ENCODE measurements at places on chromosomes 7 and 10.

- no peak for DNase-seq
These were observed 48.3 kb upstream of the MYL10 start for GRCh38 chr7:101677391-101677790.

- DNase-seq, result no peak
These were observed 18.2 kb downstream of the HIF1AN start for GRCh38 chr10:100553929-100554328.

GRCh38 chr7:138388673-138389491 lies 71.2 kb upstream of the TRIM24 start:
- no peak for DNase-seq

DNA sequence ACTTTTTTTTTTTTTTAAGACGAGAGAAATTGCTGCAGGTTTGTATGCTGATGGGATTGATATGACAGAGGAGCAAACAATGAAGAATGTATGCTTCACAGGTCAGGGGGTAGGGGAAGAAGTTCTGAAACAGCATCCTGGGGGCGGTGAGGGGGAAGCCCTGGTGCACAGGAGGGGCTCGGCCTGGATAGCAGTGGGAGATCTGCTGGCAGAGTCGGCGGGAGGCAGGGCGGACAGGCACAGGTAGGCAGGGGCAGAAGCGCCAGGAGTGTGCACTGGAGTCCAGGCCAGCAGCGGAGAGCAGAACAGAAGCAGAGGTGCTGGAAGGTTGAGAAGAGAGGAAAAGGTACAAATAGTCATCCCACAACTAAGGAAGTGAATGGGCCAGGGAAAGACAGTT lies 175.4 kb downstream of the SNX10 start:
- no peak for DNase-seq

DNA sequence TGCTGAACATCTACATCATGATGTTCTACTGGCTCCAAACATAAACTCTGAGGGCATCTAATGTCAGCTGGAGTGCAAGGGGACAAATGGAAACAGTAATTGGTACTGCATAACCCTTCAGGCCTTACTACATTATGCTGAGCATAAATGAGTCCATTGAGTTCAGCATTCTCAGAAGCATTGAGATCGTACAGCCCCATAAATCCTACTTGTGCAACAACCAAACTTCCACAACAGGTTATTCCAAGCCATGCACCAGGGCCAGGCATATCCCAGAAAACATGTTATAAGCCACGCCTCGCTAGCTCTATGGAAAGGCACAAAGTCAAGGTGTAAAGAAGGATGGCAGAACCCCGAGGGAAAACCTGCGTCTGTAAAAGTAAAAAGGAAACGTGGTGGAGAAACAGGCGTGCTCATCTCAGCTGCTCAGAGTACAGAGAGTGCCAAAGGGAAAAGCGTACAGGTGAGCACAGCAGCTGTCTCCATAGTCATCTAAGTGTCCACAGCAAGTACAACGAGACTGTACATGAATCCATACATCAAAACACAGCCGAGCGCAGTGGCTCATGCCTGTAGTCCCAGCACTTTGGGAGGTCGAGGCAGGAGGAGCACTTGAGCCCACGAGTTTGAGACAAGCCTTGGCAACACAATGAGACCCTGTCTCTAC lies 124.6 kb downstream of the PARD3 start:
- DNase-seq, result no peak

DNA sequence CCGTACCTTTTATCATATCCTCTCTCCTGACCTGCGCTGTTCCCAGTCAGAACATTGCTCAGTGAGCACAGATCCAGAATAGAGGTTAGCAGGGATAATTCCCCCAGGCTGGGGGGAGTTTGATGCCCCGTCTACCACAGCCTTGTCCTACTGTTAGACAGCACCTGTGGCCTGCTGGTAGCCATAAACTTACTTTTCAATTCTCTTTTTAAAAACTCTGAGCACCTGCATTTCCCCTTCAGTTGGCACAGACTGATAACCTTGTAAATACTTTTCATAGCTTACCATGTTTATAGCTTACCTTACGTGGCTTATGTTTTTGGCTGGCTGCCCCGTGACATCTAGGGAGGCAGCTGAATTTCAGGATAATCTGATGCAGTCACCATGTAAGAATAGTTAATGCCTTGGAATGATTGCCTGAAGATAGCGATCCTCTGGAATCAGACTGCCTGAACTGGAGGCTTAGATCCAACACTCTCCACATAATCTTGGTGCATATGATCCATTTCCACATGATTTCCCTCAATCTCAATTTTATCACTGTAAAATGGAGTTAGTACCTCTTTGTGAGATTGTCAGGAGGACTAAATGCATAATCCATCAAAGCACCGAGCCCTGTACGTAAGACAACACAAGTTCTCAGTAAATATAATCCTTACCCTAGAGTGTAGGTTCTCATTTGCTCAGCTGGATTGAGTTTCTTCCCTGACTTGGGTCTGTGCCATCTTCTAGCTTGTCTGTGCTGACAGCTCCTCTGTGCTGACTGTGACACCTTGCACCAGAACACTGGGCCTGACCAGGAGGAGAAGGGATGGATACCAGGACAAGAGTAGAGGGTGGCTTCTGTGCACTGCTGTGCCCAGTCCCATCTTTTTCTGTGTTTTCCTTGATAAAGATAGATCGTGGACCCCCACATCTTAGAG lies 111.7 kb upstream of the GJD4 start:
- DNase-seq, result no peak

DNA sequence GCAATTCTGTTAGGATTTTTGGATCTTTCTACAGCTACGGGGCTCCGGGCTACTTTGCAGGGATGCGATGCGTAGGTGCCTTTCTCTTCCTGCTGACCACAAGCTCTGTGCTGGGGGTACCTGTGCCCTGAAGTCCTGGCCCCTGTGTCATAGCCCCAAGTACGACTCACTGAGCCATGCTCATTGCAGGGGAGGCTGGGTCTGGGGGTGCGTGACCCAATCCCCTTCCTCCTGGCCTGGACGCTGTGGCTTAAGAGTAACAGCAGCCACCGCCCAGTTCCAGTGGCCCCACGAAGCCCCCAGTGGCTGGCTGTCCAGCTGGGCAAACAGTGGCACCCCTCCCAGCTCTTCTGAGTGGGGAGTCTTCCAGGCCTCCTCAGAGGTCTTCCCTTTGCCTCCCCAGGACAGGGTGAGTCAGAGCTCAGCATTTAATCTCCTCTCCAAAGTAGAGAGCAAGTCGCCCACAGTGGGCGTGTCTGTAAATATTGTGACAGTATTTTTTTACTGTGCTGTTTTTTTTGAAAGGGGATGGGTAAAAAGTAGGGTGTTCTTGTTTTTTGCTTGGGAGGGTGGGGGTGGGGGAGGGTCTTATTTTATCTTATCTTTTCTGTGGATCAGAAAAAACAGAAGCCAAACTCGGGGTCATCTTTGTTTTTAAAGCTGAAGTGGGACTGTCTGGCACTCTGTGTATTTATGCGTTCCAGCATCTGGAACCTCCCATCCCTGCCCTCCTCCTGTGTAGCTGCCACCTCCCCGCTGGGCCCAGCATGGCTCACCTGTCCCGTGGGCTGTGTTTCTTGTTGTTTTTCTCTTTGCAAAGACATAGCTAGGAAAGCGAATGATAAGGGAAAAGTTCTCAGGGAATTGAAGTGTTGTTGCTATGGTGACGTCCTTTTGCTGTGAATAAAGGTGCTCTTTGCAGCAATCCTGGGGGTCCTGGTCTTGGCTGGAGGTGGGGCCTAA lies 8.2 kb downstream of the LFNG start:
- DNase-seq, result no peak

GRCh38 chr7:106421181-106421762 lies 136.5 kb upstream of the NAMPT start:
- DNase-seq, result no peak

DNA sequence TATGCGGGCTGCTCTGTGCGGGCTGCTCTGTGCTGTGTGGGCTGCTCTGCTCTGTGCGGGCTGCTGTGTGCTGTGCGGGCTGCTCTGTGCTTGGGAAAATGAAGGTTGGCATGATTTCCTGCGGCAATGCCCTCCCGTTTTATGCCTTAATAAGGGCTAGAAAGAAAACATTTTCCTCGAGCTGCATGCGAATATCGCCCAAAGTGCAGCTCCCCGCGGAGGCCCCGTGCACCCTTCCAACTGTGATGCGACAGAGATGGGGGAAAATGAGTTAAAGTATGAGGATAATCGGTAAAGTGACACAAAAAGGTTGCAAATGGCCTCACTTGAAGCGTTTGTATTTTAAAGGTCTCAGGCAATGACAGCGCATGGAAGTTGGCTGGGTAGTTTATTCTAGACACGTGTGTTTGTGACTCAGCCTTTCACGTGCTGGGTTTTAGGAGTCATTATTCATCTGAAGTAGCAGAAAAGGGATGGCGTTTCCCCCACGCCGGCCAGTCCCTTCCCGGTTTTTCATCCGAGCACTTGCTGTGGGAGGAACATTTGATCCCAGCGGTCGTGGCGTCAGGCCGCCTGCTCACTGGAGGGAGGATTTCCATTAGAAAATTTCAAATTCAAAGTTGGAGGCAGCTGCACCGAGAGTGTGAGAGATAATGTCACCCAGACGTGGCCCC lies 220.7 kb downstream of the ADARB2 start:
- no peak for DNase-seq

DNA sequence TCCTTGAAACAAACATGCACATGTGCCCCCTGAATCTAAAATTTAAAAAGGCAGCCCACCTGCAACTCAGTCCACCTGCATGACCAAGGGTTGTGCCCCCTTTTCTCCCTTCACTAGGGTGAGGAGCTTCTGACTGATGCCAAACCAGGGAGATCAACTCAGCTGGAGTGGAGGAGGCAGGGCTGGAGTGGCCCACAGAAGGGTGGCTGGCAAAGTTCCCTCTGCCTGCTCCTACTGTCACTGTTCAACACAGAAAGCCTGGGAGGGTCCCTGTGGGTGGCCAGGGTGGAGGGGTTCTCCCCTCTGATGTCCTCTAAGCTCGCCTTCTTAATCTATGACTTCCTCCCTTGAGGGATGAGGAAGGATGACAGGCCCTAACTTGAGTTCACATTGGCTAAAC lies 55.7 kb upstream of the ANTXRL start:
- DNase-seq, result no peak

GRCh38 chr10:45227456-45227855 lies 88.0 kb downstream of the OR13A1 start:
- DNase-seq, result no peak

DNA sequence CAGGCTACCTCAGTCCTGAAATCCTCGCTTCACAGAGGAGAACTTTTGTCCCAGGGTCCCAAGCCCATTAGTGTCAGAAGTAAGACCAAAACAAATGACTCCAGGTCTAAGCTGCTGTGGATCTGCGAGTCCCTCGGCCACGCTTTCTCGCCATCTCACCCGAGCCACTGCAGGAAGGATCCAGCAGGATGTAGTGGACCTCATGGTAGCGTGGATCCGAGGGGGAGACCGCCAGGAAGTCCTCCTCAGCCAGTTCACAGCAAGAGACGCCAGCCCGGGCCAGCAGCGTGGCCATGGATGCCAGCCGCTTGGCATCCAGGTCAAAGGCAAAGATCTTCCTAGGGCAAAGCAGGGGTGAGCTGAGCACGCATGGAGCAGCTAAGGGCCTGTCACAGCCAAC lies 4.6 kb downstream of the NSUN5 start:
- no peak for DNase-seq

DNA sequence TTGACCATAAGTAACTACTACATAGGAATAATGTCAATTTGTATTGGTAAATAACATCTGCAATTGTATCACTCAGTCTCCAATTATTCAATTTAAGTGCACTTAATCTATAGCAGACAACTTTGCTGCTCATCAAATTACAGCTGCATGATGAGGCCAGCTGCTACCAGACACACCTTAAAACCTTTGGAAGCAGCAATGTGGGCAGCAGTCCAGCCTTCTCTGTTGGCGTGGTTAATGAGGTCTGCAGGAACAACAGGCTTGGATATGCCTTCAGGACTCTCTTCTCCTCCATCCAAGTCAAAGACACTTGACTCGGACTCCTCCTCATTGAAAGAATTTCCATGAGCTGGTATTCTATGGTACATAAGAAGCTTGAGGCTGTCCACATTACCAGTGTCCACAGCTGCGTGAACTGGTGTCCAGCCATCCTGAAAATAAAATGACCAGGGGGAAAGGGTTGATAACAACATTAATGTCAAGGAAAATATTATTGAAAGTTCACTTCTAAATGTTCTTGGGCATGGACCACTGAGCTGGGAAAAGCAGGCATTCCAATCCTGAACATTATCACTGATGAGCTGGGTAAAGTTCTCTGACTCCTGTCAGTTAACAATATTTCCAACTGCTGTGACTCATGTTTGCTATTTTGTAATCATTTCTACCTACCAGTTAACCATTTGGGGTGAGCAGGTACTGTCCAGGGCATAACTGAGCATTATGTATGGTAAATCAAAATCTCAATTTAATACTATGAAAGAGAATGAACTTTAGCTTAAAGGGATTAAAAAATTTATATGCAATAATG lies 95.7 kb downstream of the CTTNBP2 start:
- no peak for DNase-seq

DNA sequence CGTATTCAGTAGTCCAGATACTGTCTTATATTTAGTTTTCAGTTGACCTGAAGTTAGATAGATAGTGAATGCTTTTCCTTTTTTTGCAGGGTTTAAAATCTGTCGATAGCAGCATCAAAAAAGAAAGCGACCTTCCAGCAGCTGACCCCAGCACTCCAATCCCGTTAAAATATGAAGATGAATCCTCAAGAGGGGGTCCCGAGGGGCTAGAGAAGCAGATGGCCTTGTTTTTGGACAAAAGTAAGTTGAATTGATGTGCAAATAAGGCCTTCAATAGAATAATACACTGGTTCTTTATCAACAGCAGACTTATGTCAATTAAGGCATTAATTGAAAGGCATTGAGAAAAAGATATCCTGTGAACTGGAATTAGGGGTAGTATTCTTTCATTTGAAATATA lies 18.7 kb downstream of the EDRF1 start:
- no peak for DNase-seq

DNA sequence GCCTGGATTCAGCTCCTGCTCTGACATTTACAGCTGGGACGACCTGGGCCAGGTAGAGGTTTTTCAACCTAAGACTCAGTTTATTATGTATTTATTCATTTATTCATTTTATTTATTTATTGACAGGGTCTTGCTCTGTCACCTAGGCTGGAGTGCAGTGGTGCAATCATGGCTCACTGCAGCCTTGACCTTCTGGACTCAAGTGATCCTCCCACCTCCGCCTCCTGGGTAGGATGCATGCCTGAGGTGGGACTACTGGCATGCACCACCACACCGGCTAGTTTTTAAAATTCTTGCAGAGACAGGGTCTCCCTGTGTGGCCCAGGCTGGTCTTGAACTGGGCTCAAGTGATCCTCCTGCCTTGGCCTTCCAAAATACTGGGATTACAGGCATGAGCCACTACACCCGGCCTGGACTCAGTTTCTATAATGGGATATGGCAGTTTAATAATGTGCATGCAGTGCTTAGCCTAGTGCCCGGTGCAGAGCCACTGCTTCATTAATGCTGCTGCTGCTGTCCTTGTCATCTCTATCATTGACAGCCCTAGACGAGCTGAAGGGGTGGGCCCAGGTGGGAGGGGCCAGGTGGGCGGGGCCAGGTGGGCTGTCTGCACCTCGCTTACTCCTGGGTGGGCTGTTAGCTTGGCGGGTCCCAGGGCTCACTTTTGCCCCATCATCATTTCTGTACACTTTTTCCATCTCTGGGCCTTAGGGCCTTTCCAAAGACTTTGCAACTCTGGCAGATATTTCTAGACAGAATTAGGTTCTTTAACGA lies 92.6 kb downstream of the LHPP start:
- no peak for DNase-seq

GRCh38 chr10:481628-482027 lies 207.8 kb downstream of the DIP2C start:
- no peak for DNase-seq

All from mesendoderm (in vitro differentiated cells).